ENCODE measurements at places on chromosomes 6 and 20.

GRCh38 chr6:49515485-49516146 lies 15.9 kb downstream of the GLYATL3 start:
- no peaks in the 10 kb centered on the region for H3K36me3 ChIP-seq
- H3K27me3 ChIP-seq, result no peaks in the 10 kb centered on the region
- no peak overlapping the region for H3K4me3 ChIP-seq

DNA sequence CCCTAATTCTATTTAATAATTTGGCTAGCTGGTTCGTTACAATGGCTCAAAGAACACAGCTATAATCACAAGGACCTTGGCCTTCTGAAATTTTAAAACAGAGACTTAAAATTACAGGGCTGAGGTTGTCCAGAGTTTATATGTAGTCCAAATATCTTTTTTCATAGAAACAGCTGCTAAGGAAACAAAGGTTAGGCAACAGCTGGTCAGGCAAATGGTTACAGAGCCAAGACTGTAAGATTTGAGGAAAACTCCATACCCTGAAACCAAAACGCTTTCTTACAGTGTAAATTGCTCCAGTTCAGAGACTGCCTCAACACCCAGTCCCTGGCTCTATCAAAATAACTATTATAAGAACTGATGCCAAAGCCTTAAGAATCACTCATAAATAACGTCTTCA lies 9.7 kb upstream of the ARHGAP18 start:
- DNase-seq, result no peak
- no peaks in the 10 kb centered on the region for H3K27me3 ChIP-seq
- no peaks in the 10 kb centered on the region for H3K4me1 ChIP-seq
- no peaks in the 10 kb centered on the region for H3K36me3 ChIP-seq
- H3K27ac ChIP-seq, result no peak overlapping the region
- no peak overlapping the region for H3K4me3 ChIP-seq

GRCh38 chr6:113171882-113172281 lies 685.3 kb upstream of the MARCKS start:
- H3K4me1 ChIP-seq, result no peaks in the 10 kb centered on the region
- no peak overlapping the region for H3K27ac ChIP-seq
- H3K27me3 ChIP-seq, result no peaks in the 10 kb centered on the region
- no peaks in the 10 kb centered on the region for H3K36me3 ChIP-seq

GRCh38 chr6:20400456-20401204 lies 1.0 kb upstream of the E2F3 start:
- H3K36me3 ChIP-seq, result no peaks in the 10 kb centered on the region
- peak; percentile 17 for DNase-seq
- H3K4me1 ChIP-seq, result peaks cover 27% of the 10 kb centered on the region

DNA sequence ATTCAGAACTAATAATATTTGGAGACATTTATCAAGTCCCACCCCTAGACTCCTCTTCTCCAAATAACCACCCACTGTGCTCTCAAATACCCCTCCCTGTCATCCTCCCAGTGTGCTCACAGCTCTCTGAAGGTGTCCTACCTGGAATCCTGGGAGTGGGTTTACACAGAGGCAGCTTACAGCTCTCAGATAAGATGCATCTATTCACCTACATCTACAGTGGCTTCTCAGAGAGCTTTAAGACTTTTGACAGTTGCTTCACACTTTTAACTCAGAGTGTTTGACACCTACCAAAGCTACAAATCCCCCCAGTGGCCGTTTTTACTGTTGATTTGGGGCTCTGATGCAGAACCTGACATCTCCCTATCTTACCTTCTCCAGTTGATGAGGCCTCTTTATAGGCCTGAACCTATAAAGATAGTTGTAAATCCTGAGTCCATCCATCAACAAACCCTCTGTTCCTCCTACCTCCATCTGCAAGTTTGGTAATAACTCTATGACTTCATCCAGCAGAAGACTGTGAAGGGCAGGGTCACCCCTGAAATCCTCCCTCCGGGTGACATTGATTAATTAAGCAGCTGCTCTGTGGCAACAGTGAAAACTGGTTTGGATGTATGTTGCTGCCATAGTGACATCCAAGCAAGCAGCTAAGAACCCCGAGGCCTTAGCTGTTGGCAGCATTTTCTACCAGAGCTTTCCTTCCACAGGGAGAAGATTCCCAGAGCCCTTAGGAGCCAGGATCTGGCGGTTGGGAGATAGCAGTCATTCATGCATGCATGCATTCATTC lies 226.1 kb upstream of the RREB1 start:
- H3K4me1 ChIP-seq, result no peaks in the 10 kb centered on the region
- H3K27ac ChIP-seq, result no peak overlapping the region
- H3K4me3 ChIP-seq, result no peak overlapping the region
- no peak for DNase-seq
- no peaks in the 10 kb centered on the region for H3K27me3 ChIP-seq

DNA sequence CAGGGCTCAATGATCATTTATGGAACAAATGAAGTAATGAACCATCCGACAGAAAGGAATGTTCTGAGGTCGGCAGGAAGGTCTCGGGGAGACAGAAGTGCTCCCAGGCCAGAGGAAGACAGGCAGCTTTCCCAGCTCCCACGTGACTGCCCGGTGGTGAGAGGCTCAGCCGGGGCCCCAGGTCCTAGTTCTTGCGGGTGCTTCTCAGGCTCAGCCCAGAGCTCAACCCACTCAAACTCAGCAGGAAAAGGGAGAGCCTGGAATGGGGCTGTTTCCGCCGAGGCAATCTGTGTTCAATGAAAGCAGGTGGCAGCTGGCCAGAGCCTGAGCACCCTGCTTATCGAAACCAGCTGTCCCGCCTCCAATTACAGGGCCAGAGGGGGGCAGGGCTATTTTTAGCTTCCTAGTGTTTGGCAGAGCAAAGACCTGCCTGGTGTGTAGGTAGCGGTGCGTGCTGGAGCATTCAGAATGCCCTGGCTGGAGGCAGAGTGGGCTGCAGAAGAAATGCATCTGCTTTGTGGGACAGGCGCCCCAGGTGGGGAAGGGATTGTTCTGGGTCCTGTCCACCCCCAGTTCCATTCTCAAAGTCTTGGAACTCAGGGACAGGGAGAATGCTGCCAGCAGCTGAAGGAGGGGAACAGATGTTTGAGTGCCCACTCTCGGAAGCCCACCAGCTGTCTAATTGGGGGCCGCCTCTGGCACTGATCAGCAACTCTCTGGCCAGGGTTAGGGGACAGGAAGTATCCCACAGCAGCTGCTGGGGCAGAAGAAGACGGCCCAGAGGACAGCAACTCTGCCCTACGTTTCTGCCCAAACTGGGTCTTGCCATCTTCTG lies 145.1 kb downstream of the PREX1 start:
- H3K4me1 ChIP-seq, result no peaks in the 10 kb centered on the region
- peaks cover 28% of the 10 kb centered on the region for H3K36me3 ChIP-seq
- H3K27ac ChIP-seq, result no peak overlapping the region
- H3K4me3 ChIP-seq, result no peak overlapping the region
- H3K27me3 ChIP-seq, result no peaks in the 10 kb centered on the region

GRCh38 chr6:5663259-5663658 lies 343.5 kb downstream of the NRN1 start:
- no peaks in the 10 kb centered on the region for H3K27me3 ChIP-seq
- H3K27ac ChIP-seq, result no peak overlapping the region
- no peaks in the 10 kb centered on the region for H3K36me3 ChIP-seq

DNA sequence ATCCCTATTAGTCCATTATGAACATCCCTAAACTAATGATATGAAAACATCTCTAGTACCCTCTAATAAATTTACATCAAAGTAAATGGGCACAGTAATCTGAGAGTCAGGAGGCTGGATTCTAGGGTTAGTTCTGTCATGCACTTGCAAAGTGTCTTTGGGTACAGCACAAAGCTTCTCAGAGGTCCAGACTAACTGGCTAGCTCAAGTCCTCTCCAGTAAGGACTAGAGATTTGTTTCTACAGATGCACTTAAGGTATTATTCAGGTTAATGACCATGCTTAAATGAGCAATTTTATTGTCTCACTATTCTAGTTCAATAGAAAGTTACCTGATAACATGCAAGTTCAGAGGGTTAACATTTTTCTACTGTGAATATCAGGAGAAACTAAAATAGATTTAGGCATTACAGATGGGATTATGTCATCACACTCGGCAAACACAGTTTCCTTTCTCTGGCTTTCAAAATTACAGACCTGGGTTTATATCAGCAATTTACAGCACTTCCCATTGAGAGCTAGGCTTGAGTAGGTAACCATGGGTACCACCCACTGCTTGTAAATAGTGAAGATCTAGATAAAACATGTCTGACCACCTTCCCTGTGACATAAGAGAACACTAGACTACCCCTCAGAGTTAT lies 402.9 kb upstream of the RUNX2 start:
- H3K27me3 ChIP-seq, result no peaks in the 10 kb centered on the region
- peak overlapping the region; percentile 60 for H3K27ac ChIP-seq
- DNase-seq, result peak; percentile 68
- peaks cover 39% of the 10 kb centered on the region for H3K4me1 ChIP-seq
- H3K36me3 ChIP-seq, result no peaks in the 10 kb centered on the region

DNA sequence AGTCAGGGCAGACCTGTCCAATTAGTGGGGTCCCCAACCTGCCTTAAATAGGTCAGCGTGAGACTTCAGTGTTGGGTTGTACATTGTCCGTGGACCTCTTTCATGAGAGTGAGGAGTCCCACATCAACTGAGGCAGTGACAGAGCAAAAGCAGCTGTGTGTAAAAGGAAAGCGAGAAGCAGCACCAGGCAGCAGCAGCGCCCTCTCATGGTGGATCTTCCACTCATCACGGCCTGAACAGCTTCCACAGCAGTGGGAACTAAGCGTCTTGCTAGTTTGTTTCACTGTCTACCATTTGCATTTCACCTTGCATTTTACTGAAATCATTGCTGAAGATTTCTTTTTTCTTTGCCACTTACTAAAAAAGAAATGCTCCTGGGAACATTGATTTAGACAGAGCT lies 333.8 kb downstream of the PKHD1 start:
- no peak for DNase-seq
- no peaks in the 10 kb centered on the region for H3K4me1 ChIP-seq
- no peaks in the 10 kb centered on the region for H3K27me3 ChIP-seq
- H3K4me3 ChIP-seq, result no peak overlapping the region

- H3K36me3 ChIP-seq, result no peaks in the 10 kb centered on the region
- H3K4me3 ChIP-seq, result no peak overlapping the region
- peaks cover 26% of the 10 kb centered on the region for H3K4me1 ChIP-seq
- H3K27me3 ChIP-seq, result no peaks in the 10 kb centered on the region
- DNase-seq, result no peak
These were observed 6.8 kb downstream of the RNF146 start for GRCh38 chr6:127273499-127273898.

GRCh38 chr6:152946484-152946883 lies 36.4 kb downstream of the FBXO5 start:
- DNase-seq, result no peak
- H3K4me3 ChIP-seq, result no peak overlapping the region
- H3K27me3 ChIP-seq, result no peaks in the 10 kb centered on the region
- H3K27ac ChIP-seq, result no peak overlapping the region
- H3K4me1 ChIP-seq, result peaks cover 6% of the 10 kb centered on the region
- H3K36me3 ChIP-seq, result no peaks in the 10 kb centered on the region

- H3K36me3 ChIP-seq, result no peaks in the 10 kb centered on the region
- H3K4me1 ChIP-seq, result no peaks in the 10 kb centered on the region
- no peak overlapping the region for H3K4me3 ChIP-seq
- H3K27me3 ChIP-seq, result no peaks in the 10 kb centered on the region
These were observed 63.8 kb upstream of the TINAG start for GRCh38 chr6:54244430-54244829.

GRCh38 chr20:57143173-57143572 lies 123.3 kb downstream of the BMP7 start:
- no peaks in the 10 kb centered on the region for H3K4me1 ChIP-seq
- no peak for DNase-seq
- H3K27ac ChIP-seq, result no peak overlapping the region

DNA sequence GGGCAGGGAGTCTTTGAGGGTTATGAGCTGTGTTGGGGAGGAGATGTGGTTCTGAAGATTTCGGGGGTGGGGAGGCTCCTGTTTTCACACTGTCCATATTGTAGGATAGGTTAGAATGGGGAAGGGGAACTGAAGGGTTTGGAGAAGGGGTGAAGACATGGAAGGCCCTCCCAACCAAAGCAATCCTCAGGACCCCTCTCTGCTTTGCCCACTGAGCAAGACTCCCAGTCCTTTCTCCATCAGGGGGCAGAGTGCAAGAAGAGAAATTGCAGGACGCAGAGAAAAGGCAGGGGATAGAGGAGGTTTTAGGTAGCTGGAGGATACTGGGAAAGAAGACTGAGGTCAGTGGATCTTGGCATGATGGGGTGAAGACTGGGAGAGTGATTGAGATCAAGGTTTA lies 3.9 kb downstream of the SYNGAP1 start:
- no peak overlapping the region for H3K27ac ChIP-seq
- H3K36me3 ChIP-seq, result no peaks in the 10 kb centered on the region
- peaks cover 38% of the 10 kb centered on the region for H3K4me1 ChIP-seq
- H3K27me3 ChIP-seq, result no peaks in the 10 kb centered on the region
- no peak overlapping the region for H3K4me3 ChIP-seq
- DNase-seq, result no peak

DNA sequence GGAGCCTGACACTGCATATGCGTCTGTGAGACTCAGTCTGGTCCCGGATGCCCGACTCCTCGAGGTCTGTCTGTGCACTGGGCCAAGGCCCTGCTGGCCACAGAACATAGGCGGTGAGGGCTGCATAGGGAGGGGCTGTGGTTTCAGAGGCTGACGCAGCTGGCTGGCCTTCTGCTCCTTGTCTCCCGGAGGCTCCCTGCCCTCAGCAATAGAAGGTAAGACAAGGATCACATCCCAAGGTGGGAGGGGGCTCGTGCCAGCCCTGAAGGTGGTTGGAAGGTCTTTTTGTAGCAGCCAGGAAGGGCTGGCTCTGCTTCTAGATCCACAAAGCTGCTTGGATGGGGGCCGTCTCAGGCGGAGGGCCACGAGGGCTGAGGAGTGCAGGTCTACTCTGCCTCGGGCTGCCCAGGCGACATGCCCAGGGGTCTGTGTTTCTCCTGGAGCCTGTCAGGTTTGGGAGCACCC lies 239.8 kb upstream of the SULF2 start:
- H3K27ac ChIP-seq, result no peak overlapping the region
- H3K27me3 ChIP-seq, result no peaks in the 10 kb centered on the region
- no peak for DNase-seq
- no peaks in the 10 kb centered on the region for H3K4me1 ChIP-seq
- no peaks in the 10 kb centered on the region for H3K36me3 ChIP-seq
